ENCODE measurements at places on chromosomes 4 and X.

DNA sequence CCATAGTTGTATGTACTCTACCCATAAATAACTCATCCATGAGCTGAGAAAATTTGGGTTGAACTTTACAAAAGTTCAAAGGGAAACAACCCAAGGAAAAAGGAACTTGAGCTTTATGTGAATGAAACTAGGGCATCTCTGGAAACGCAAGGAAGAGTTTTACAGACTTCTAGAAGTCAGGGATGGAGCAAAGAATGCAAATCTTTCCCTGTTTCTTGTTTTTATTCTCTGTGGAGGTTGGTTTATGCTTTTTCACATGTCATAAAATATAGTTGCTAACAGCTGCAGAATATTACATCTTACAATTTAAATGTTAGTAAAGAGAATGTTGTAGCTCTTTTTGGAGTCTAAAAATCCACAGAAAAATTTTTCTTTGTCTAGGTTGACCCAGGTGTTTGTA lies 754.1 kb downstream of the PCDH7 start:
- DNase-seq: no peak

- DNase-seq: no peak
Observed at GRCh38 chr4:135319685-135320084, 1118.1 kb upstream of the PABPC4L start.

DNA sequence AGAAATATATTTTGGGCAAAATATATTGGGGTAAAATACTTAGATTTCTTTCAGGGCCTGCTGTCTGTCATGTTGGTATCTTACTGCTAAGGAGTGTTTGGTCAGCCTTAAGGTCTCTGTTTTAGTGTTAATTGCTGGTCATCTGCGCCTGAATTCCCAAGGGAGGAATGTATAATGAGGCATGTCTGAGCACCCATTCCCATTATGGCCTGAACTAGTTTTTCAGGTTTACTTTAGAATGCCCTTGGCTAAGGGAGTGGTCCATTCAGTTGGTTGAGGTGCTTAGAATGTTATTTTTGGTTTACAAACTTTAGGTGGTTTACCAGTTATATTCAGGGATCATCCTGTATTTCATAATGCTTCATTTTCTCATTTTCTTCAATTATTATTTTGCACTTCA lies 125.9 kb downstream of the CFAP299 start:
- DNase-seq: no peak

GRCh38 chrX:142977128-142977914 lies 48.4 kb upstream of the SPANXN4 start:
- DNase-seq: no peak

DNA sequence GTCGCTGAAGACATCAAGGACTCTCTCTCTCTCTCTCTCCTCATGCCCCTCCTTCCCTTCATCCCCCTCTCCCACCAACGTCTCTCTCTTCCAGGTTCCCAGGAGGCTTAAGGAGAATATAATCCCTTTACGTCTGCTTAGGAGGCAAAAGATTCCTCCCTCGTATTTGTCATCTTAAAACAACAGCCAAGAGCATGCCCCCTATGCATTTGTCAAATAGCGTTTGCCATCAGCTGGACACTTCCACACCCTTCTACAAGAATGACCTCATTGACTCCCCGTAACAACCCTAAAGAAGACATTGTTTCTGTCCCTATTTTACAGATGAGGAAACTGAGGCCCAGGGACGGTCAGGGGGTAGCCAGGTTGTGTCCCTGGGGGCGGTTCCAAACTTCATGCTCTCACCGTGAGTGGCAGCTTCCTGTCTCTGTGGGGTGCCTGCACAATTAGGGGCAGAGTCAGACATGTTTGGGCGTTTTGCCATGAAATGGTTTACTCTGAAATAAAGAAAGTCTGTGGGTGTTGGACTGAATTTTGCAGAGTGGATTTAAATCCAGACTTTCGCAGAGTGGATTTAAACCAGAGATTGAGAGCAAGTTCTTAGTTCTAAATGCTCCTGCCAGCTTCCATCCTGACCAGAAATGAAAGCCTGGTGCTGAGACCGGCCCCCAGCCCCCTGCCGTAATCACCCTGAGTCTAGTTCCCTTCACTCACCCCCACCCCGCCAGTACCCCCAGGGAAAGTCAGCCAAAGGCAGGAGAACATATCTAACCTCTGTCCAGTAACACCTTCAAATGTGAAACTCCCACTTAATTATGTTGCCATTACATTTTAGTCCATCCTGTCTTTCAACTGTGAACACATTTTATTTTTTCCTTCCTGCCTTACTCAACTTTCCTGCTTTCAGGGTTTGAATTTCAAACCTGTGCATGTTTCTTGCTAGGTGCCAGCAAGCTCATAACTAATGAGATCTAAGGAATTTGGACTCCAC lies 44.3 kb upstream of the TBL1X start:
- DNase-seq: no peak

DNA sequence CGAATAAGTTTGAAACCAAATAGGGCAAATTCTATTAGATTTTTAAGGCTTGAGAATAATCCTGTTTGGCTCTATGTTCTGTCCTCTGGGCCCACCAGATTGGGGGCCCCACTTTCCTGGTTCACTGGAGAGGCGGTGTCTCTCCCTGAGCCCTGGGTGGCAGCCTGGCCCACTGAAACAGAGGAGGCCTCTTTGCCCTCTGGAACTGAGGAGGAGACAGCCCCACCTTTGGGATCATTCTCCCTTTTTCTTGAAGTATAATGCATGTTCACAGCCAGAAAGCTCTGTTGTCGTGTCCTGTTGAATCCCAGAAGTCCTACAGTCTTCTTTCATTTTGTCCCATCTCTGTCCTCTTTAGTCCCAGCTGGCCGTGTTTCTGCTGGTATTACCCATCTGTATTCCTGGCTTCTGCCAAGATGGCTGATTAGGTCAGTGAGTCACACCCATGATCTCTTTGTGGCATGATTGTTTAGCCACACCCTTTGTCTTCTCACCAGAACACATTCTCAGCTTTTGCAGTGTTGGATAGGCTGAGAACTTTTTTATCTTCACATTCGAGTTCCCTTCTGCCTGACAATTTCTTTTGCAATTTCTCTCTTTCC lies 8.1 kb upstream of the TBC1D25 start:
- DNase-seq: no peak

DNA sequence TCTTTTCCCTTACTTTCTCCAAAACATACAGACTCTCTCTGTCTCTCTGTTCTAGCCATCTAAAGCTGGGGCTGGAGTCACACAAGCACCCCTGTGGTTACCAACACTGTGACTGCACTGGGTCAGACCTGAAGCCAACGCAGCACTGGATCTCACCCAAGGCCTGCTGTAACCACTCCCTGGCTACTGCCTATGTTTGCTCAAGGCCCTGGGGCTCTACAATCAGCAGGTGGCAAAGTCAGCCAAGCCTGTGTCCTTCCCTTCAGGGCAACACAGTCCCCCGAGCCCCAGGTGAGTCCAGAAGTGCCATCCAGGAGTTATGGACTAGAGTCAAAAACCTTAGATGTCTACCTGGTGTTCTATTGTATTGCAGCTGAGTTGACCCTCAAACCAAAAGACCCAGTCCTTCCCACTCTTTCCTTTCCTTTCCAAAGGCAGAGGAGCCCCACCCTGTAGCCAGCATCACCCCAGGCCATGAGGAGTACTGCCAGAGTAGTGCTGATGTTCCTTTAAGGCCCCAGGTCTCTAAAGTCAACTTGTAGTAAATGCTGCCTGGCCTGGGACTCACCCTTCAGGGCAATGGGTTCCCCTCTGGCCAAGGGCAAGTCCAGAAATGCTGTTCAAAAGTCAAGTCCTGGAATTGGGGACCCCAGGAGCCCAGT lies 58.8 kb upstream of the RAP2C start:
- DNase-seq: no peak

DNA sequence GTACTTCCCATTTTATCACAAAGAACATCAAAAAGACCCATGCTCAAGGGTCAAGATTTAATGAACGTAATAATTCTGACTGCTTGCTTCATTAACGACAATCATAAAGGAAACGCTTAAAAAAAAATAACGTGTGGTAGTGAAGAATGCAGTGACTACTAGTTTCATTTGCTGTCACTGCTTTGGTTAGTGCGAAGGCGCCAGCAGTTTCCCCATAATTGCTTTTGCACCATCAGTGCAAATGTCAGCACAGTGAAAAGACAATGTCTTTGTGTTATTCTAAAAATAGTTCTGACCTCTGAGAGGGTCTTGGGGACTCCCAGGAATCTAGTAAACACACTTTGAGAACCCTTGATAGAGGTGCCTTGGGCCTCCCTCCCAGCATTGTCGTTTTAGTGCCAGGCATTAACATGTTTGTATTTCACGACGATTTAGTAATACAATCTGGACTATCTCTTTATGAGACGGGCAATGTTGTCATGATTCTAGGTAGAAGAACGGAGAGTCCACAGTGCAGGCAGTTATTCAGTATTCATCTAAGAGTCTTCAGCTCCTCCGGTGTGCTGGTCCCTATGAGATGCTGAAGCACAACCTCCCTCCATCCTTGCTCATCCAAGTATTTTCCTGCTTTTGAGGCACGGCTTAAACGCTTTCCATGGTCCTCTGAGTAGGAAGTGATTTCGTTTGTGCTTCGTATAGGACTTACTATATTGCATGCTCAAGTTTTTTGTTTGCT lies 71.0 kb downstream of the AFF1 start:
- DNase-seq: no peak

DNA sequence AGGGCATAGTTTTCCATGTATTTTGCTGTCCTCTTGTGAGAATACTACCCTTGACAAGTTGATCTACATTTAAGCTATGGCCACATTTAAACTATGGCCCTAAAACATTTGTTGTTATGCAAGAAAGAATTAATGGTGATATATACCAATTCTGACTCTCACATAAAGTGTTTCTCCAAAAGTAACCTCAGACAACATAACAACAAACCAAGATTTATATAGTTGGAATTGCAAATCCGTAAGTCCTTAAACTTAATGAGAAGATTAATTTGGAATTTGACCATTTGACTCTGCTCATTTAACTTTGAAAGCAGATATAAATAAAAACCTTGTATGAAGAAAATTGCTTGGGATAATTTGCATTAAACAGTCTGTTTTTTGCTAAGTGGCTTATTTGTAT lies 38.9 kb downstream of the RUFY3 start:
- DNase-seq: no peak

GRCh38 chr4:187171706-187172339 lies 448.2 kb upstream of the FAT1 start:
- DNase-seq: no peak

- DNase-seq: peak; percentile 45
Observed at GRCh38 chr4:153916273-153916755, 127.4 kb upstream of the SFRP2 start.

GRCh38 chrX:84737471-84737871 lies 235.2 kb upstream of the HDX start:
- no peak for DNase-seq

GRCh38 chrX:135893294-135893817 lies at the start of the genes CT45A10 and SAGE1:
TSS of gene CT45A10 (minus strand) at chrX:135893444. CDS start at chrX:135885344, 8,100 bp downstream.
TSS of gene SAGE1 (plus strand) at chrX:135893716. CDS start at chrX:135896243, 2,527 bp downstream.
- no peak for DNase-seq

- no peak for DNase-seq
Observed at GRCh38 chr4:111943796-111944203, 201.5 kb upstream of the FAM241A start.

DNA sequence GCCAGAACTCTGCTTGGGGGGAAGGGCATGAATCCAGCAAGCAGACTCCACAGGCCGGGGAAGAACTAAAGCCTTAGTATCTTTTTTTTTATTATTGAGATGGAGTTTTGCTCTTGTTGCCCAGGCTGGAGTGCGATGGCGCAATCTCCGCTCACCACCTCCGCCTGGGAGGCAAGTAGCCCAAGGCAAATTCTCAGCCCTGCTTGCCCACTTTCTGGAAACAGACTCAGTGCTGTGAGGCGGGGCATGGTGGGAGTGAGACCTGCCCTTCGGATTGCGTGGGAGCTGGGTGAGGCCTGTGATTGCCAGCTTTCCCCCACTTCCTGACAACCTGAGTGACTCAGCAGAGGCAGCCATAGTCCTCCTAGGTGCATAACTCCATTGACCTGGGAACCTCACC lies 348.8 kb downstream of the GASK1B start:
- no peak for DNase-seq

DNA sequence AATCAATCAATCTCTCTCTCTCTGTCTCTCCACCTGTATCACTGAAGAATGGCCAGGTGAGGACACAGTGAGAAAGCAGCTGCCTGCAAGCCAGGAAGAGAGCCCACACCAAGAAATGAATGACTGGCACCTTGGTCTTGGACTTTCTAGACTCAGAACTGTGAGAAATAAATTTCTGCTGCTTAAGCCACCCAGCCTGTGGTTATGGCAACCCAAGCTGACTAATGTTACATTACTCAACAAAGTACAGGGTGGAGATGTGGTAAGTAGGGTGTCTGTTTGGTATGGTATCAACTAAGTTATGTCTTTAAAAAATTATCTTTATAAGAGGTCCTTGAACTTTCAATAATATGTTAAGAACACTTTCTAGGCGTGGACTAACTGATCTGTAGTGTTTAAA lies 159.3 kb downstream of the EPHA5 start:
- DNase-seq: no peak

GRCh38 chr4:174241162-174241561 lies 42.3 kb downstream of the FBXO8 start:
- no peak for DNase-seq

DNA sequence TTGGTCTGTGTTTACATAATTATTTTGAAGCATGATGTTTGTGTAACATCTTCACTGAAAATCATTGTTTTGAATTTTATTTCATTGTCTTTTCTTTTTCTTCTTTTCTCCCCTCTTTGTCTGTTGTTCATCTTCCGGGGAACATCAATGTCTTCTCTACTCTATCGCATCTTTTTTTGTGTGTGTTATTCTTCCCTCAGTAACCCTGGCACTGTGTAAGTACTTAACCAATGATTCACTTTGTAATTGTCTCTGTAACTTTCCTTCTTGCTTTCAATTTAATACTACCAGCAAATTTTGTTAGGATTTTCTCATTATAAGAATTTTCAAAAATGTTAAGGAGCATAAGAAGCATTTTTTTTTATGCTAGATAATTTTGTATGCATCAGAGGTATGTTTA lies 130.8 kb downstream of the PDLIM5 start:
- DNase-seq: no peak

GRCh38 chr4:166680796-166681195 lies 553.5 kb downstream of the SPOCK3 start:
- DNase-seq: no peak

DNA sequence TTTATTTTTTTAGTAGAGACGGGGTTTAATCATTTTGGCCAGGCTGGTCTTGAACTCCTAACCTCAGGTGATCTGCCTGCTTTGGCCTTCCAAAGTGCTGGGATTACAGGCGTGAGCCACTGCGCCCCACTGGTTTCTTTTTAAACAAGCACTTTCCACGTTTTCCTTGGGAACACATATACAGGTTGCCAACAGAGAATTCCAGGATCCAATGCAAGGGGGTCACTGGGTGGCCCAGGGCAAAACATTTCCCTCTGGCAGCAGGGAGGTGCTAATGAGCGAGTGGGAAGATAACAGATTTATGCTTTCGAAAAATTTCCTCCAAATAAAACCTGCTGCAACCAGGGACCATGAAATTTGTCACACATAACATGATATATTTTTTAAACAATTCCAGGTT lies 41.1 kb downstream of the ADRA2C start:
- DNase-seq: no peak

- no peak for DNase-seq
Observed at GRCh38 chr4:88533088-88533790, 9.7 kb upstream of the PYURF start.

DNA sequence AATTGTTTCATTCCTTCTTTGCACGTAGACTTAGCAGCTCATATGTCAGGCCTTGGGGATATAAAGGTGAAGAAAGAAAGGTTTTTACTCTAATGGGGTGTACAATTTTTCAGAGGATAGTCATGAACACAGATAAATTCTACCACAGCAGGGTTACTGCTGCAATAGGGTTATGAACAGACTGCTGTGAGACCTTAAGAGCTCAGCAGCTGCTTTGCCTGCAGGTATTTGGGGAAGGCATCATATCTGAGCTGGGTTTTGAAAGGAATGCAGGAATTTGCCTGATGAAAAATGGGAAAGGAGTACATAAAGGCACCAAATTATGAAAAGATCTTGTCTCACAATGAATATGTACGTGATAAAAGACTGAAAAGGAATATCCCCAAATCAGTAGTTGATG lies 128.9 kb downstream of the CEP135 start:
- DNase-seq: no peak

Data from activated CD4-positive, alpha-beta T cell treated with anti-CD3 and anti-CD28 coated beads, Interleukin-2, amount 50 U/mL, for 24 hours (primary cell).